Esophagus squamous epithelium (tissue), 5 donors: ENCODE measurements at places on chromosomes 3 and 15. TPM values are rescaled to one million over a fixed set of nuclear protein-coding genes. Genes with fewer than 3 reads are reported as not detected.

AGBL1 gene
- 0.19 TPM for total RNA-seq

PSTPIP1 gene
- total RNA-seq, result 8.0 TPM

MINAR1 gene
- total RNA-seq, result 0.38 TPM

SLC28A1 gene
- not detected for total RNA-seq

DNAH12 gene
- total RNA-seq, result 0.03 TPM

KLHL6 gene
- not detected for total RNA-seq

ADGRG7 gene
- not detected for total RNA-seq

ITPR1 gene
- 17.2 TPM for total RNA-seq

GOLGA6D gene
- total RNA-seq, result not detected

GUCA1C gene
- not detected for total RNA-seq

GPR156 gene
- 0.57 TPM for total RNA-seq

FBXW12 gene
- not detected for total RNA-seq

C3orf85 gene
- not detected for total RNA-seq

- no peaks in the 10 kb centered on the region for H3K27me3 ChIP-seq
- no peaks in the 10 kb centered on the region for H3K4me1 ChIP-seq
- no peak overlapping the region for H3K4me3 ChIP-seq
- no peaks in the 10 kb centered on the region for H3K36me3 ChIP-seq
- DNase-seq, result no peak
Observed at GRCh38 chr15:54277834-54278233, 299.6 kb downstream of the UNC13C start.

DNA sequence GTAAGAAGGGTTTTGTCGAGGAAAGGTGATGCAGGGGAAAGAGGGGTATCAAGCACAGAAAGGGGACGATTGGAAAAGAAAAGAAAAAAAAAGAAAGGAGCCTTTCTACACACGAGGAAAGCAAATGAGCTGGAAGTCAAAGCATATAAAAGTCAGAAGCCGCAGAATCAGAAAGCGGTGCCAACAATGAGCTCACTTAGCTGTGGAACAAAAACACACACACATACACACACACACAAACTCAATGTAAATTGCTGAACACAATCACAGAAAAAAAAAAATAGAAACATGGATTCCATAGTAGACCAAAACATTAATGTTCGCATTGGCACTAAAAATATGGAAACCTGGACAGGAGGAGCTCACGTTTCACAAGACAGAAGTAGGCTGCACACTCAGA is 63.4 kb upstream of the FEZF2 start:
- H3K27ac ChIP-seq, result no peak overlapping the region
- H3K36me3 ChIP-seq, result no peaks in the 10 kb centered on the region
- H3K4me1 ChIP-seq, result no peaks in the 10 kb centered on the region
- no peaks in the 10 kb centered on the region for H3K27me3 ChIP-seq

GRCh38 chr3:64229903-64230302 is 4.6 kb upstream of the PRICKLE2 start:
- H3K4me3 ChIP-seq, result no peak overlapping the region
- no peak for DNase-seq
- H3K27ac ChIP-seq, result no peak overlapping the region
- no peaks in the 10 kb centered on the region for H3K36me3 ChIP-seq
- no peaks in the 10 kb centered on the region for H3K27me3 ChIP-seq

DNA sequence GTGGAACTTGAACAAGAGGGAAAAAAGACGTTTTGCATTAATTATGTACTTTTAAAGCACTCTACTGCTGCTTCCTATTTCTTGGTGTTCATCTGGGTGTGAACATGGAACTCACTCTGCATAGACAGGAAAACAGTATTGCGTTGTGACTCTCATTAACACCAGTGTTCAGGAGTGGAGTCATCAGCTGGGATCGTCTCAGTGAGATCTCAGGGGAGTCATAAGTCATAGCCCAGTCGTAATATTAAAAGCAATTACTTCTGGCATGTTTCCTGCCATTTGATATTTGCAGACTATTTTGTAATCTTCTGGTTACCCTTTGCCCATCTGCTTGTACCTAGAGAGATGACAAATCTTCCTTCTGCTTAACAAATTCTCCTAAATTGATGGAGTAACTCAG is 462.0 kb upstream of the ATP11B start:
- no peak overlapping the region for H3K4me3 ChIP-seq
- H3K4me1 ChIP-seq, result no peaks in the 10 kb centered on the region
- H3K27ac ChIP-seq, result no peak overlapping the region
- H3K27me3 ChIP-seq, result no peaks in the 10 kb centered on the region
- DNase-seq, result no peak
- no peaks in the 10 kb centered on the region for H3K36me3 ChIP-seq

DNA sequence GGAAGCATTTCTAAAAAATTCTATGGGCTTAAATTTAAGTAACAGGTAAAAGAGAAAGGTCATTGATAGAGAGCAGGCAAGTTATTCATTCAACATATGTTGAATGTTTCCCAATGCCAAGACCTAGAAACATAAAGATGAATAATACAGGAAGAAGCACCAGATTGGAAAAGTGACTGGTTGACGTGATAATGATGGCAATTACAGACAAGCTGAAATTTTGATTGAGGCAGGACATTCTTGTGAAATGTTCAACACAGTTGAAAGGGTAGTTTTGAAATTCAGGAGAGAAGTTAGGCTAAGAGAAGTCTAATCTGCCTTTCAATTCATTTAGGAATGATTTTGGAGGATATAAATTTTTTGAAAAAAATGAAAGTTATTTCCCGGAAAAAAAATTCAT is 536.3 kb upstream of the NAALADL2 start:
- no peaks in the 10 kb centered on the region for H3K4me1 ChIP-seq
- no peaks in the 10 kb centered on the region for H3K27me3 ChIP-seq
- DNase-seq, result no peak
- H3K4me3 ChIP-seq, result no peak overlapping the region

DNA sequence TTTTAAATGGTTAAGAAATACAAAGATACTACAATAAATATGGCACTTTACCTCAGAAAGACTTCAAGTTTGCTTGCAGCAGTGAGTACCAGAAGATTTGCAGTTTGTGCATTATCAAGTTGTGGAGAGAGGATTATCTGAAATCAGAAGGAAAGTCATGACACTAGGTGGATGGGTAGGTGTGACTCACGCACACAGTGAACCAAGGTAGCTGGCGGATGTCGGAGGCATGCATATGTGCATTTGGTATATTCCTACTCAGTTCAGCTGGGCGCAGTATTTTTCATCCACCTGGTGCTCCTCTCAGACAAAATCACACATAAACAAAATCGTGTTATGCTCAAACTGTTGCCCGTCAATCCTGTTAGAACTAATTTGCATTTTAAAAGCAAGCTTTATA is 351.0 kb downstream of the IGSF11 start:
- no peak overlapping the region for H3K27ac ChIP-seq
- H3K36me3 ChIP-seq, result no peaks in the 10 kb centered on the region
- H3K27me3 ChIP-seq, result no peaks in the 10 kb centered on the region

GRCh38 chr15:39318231-39318630 is 262.6 kb upstream of the THBS1 start:
- no peaks in the 10 kb centered on the region for H3K27me3 ChIP-seq
- H3K27ac ChIP-seq, result no peak overlapping the region
- H3K36me3 ChIP-seq, result no peaks in the 10 kb centered on the region

- no peak overlapping the region for H3K27ac ChIP-seq
- no peaks in the 10 kb centered on the region for H3K36me3 ChIP-seq
- no peaks in the 10 kb centered on the region for H3K27me3 ChIP-seq
- no peak overlapping the region for H3K4me3 ChIP-seq
- no peaks in the 10 kb centered on the region for H3K4me1 ChIP-seq
- DNase-seq, result no peak
Observed at GRCh38 chr3:29370476-29371420, 89.9 kb downstream of the RBMS3 start.

DNA sequence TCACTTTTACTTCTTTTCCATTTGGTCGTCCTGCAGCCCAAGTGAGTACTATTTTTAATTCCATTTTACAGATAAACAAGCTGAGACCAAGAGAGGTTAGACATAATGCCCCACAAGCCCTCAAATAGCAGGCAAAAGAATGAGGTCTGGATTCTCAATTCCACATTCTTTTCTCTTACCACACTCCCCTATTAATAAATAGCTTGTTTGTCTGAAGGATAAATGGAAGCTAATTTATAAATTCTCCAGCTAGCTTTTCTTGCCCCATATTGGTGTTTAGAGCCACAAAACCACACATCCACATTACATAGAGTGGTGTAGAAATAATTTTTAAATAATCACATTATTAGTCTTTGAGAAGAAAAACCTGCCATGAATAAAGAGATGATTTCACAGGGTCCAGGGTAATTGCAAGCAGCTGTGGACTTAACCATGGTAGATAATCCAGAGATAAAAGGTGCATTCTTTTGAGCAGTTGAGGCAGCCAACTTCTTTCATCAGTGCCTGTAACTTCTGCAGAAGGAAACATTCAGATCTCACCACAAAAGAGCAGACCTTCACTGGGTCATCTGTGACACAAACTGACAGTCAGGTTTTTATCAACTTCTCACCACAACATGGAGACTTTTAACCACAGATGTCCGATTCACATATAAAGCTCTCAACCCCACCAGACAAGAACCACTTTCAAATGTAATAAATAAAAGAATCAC is 313.4 kb upstream of the STT3B start:
- H3K4me1 ChIP-seq, result no peaks in the 10 kb centered on the region
- no peak for DNase-seq
- no peak overlapping the region for H3K27ac ChIP-seq
- no peaks in the 10 kb centered on the region for H3K36me3 ChIP-seq
- H3K4me3 ChIP-seq, result no peak overlapping the region
- no peaks in the 10 kb centered on the region for H3K27me3 ChIP-seq

GRCh38 chr3:15287565-15288330 is 44.6 kb downstream of the SH3BP5 start:
- H3K36me3 ChIP-seq, result no peaks in the 10 kb centered on the region
- H3K27me3 ChIP-seq, result no peaks in the 10 kb centered on the region
- peak; percentile 9 for DNase-seq
- no peak overlapping the region for H3K4me3 ChIP-seq

DNA sequence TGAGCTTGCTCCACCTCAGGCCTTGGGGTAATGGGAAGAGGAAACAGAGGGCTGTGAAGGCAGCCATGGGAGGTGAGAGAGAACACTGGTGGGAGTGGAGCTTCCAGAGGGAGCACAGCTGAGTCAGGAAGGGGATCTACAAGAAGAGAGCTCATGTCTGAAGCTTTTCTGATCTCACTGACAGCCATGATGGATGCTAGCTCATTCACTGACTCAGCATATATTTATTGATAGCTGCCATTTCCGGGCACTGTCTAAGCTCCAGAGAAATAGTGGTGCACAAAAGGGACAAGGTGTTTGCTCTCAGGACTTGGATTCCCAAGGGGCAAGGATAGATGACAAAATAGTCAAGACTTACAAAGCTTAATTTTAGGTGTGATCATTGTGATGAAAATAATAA is 218.8 kb downstream of the CLSTN2 start:
- H3K36me3 ChIP-seq, result no peaks in the 10 kb centered on the region
- DNase-seq, result no peak
- H3K4me3 ChIP-seq, result no peak overlapping the region
- no peaks in the 10 kb centered on the region for H3K27me3 ChIP-seq

- H3K4me3 ChIP-seq, result no peak overlapping the region
- no peaks in the 10 kb centered on the region for H3K4me1 ChIP-seq
- DNase-seq, result no peak
- H3K27me3 ChIP-seq, result no peaks in the 10 kb centered on the region
- H3K36me3 ChIP-seq, result no peaks in the 10 kb centered on the region
Observed at GRCh38 chr15:73329501-73330200, 39.1 kb downstream of the HCN4 start.

DNA sequence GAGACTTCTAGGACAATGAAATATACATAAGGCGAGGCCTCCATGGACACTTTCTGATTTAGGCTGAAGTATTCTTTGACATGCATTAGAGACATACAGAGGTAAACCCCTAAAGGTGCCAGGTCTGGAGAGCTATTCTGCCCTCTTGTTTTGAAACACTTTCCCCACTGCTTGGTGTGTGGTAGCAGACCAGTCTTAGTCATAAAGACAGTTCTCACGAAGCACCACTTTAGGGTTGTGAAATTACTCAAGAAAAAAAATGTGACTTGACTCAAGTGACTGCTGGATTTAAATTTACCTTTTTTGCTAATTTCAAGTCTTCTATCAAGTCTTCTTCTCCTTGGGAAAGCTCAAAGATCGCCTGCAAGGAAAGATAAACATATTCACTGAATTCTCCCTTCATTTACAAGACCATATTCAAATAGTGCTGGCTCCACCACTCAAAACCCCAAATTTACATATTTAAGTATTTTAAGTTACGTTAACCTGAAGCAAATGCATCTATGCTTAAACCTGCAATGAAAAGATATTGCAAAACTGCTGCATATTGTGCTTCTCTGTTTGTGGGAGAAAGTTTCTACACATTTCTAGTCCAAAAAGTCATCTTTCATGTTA is 48.4 kb downstream of the ARHGEF3 start:
- no peak for DNase-seq
- H3K27me3 ChIP-seq, result no peaks in the 10 kb centered on the region
- peaks cover 5% of the 10 kb centered on the region for H3K36me3 ChIP-seq
- peak overlapping the region; percentile 58 for H3K27ac ChIP-seq

GRCh38 chr3:59831394-59831793 is 781.6 kb upstream of the CFAP20DC start:
- H3K27me3 ChIP-seq, result no peaks in the 10 kb centered on the region
- no peak for DNase-seq
- H3K27ac ChIP-seq, result no peak overlapping the region
- H3K36me3 ChIP-seq, result no peaks in the 10 kb centered on the region
- no peaks in the 10 kb centered on the region for H3K4me1 ChIP-seq
- H3K4me3 ChIP-seq, result no peak overlapping the region

GRCh38 chr3:28244491-28244890 is 3.1 kb downstream of the CMC1 start:
- H3K27me3 ChIP-seq, result no peaks in the 10 kb centered on the region
- H3K27ac ChIP-seq, result no peak overlapping the region
- no peak overlapping the region for H3K4me3 ChIP-seq
- DNase-seq, result no peak
- H3K4me1 ChIP-seq, result no peaks in the 10 kb centered on the region
- H3K36me3 ChIP-seq, result no peaks in the 10 kb centered on the region

DNA sequence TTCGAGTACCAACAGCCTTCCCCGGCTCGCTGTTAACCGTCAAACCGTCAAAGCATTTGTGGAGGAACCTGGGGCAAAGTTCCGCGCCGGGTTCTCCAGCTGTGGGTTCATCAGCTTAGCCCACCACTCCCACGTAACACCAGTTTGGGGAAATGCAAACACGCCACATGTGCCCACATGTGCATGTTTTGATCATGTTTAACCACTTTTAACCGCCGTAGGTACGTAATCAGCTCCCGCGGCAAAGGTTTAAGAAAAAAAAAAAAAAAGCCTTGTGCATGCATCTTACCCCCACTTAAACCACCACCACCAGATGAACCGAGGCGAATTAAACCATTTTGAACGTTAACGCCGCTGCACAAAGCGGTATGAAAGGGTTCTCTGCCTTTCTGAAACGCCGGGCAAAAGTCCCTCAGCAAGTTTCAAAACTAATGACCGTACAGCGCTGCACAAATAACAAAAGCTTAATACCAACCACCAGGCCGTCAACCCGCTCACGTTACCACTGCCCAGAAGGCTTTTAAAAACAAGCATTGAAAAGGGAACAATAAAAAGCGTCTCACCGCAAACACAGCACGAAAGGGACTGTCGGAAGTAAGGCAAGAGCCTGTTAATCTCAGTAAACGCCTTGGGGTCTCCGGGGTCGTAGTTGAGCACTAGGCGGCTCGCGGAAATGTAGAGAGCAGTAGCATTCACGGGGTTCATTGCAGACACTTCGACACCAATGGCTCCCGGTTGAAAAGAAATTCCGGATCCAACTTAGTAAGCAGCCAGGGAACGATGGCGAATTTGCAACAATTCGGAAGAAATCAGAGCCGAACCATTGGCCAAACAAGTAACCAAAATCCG is 1.5 kb downstream of the MSL2 start:
- H3K27me3 ChIP-seq, result no peaks in the 10 kb centered on the region
- no peaks in the 10 kb centered on the region for H3K36me3 ChIP-seq
- H3K27ac ChIP-seq, result peak overlapping the region; percentile 99
- no peak for DNase-seq
- H3K4me3 ChIP-seq, result peak overlapping the region; percentile 72
- H3K4me1 ChIP-seq, result peaks cover 60% of the 10 kb centered on the region
